ENCODE measurements at places on chromosomes 12 and 14. TPM values are rescaled to one million over a fixed set of nuclear protein-coding genes. Genes with fewer than 3 reads are reported as not detected.

The ZFYVE1 gene
- 16.8 TPM for total RNA-seq

GRCh38 chr14:94691660-94692034, 78.3 kb downstream of the GSC start:
- H3K4me1 ChIP-seq, result peaks cover 3% of the 10 kb centered on the region
- no peak overlapping the region for H3K27ac ChIP-seq
- H3K27me3 ChIP-seq, result no peaks in the 10 kb centered on the region
- H3K36me3 ChIP-seq, result no peaks in the 10 kb centered on the region
- DNase-seq, result no peak
- H3K4me3 ChIP-seq, result no peak overlapping the region

- H3K27ac ChIP-seq, result no peak overlapping the region
- H3K36me3 ChIP-seq, result no peaks in the 10 kb centered on the region
- no peaks in the 10 kb centered on the region for H3K4me1 ChIP-seq
- DNase-seq, result no peak
- no peak overlapping the region for H3K4me3 ChIP-seq
Measured at GRCh38 chr12:54138219-54138618, 50.6 kb downstream of the SMUG1 start.

DNA sequence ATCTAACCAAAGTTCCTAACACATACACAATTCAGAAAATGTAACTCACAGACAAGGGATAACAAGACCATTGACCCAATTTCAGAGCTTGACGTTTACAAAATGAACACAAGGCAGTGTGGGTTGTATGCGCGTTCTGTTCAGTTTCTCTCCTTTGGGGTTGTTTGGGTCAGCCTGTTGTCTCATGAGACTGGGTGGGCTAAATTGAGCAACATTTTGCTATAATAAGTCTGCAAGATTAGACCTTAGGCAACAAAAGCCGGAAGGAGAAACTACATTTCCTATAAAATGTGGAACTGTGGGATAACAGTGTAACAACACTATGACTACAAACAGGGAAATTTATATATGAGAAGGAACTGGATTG, 18.8 kb upstream of the LTA4H start:
- no peaks in the 10 kb centered on the region for H3K27me3 ChIP-seq
- no peaks in the 10 kb centered on the region for H3K36me3 ChIP-seq
- H3K27ac ChIP-seq, result peak overlapping the region; percentile 62

All from gastrocnemius medialis (tissue), 4 donors.